Activated CD8-positive, alpha-beta memory T cell treated with anti-CD3 and anti-CD28 coated beads for 48 hours (primary cell): ENCODE measurements at places on chromosomes 11 and 22.

GRCh38 chr22:23219822-23220484 is 39.6 kb downstream of the BCR start:
- DNase-seq, result no peak

- DNase-seq, result no peak
Measured at GRCh38 chr22:19419464-19420178, 11.9 kb downstream of the HIRA start.

- no peak for DNase-seq
Measured at GRCh38 chr11:76891285-76891684, 30.6 kb downstream of the ACER3 start.

- no peak for DNase-seq
Measured at GRCh38 chr22:45470871-45471270, 31.8 kb upstream of the FBLN1 start.

DNA sequence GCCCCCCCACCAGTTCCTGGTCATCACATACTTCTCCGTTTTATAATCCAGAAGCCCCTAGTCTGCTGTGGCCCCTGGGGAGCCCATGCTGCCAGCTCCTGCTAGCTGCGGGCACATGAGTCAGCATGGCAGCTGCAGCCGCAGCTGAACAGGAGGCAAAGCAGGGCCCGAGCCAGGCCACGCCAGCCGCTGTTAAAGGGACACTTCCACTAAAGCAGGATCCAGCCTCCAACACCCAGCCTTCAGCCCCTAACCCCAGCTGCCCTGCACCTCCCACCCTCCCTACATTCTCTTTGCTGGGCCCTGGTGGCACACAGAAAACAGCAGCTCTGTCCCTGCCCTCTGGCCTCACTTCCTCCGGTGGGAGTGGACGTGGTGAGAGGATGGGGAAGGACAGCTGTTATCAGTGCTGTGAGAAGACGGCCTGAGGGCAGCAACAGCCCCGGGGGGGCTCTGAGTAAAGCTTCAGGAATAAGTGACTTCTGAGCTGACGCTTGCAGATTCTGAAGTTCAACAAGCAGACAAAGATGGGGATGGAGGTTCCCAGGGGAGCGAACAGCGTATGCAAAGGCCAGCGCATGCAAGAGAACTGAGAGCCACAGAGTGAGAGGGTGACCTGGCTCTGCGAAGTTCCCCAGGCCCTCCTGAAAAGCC is 688 bp upstream of the LRRC74B start:
- DNase-seq, result no peak

DNA sequence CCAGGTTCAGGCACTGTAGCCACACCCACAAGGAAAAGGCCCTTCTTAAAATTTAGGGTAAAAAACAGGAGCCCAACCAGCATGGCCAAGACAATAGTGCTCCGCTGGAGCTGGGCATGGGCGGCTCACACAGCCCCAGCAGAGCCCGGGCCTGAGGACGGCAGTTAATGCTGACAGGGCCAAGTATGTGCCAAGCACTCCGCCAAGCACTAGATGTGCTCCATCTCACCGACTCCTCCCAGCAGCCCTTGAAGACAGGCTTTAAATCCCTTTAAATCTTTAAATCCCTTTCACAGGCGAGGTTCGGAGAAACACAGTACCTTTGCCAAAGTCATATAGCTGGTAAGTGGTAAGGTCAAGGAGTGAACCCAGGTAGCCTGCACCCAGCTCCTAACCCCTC is 4.8 kb downstream of the ARFGAP2 start:
- no peak for DNase-seq

- DNase-seq, result no peak
Measured at GRCh38 chr11:88626216-88626615, 288.7 kb upstream of the CTSC start.

GRCh38 chr11:28860893-28861292 is 752.7 kb downstream of the METTL15 start:
- no peak for DNase-seq

GRCh38 chr22:45968751-45969413 is 8.1 kb downstream of the WNT7B start:
- DNase-seq, result no peak

DNA sequence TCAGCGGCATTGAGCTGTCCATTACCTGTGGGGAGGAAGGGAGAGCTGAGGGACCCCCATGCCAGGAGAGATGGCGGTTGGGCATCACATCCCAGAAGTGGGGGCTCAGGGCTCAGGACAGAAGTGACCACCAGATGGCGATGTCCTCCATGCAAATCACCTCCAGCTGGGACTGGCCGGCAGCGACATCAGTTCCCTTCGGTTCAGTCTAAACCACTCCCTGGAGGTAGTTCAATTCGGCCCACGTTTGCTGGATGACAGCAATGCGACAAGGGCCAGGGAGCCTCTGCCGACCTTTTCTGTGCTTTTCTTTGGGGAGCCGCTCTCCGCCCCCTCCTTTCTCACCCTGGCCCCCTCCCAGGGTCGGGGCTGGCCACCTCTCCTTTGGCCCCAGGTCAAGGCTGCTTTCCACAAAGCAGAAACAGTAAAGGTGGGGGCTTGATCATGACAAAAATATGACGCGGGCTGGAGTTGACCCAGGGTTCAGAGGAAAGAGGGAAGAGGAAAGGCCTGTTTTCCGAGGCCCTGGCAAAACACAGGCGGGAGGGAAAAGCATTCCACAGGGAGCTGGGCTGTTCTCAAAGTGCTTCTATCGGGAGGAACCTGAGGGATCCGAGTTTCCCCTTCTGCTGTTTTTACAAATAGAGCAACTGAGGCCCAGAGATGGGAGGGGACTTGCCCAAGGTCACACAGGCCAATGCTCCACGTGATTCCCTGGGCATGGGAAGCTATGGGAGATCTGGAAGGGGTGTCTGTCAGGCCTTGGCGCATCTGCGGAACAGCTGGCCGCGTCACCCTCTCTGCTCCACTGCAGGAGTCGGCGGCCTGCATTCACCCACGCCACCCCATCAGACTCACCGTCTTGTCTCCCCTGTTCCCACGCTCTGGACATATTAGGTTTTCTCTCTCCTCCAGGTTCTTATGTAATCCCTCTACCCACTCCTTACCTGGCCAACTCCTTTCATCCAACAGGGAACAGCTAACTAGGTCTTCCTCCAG is 54.7 kb downstream of the FBXO7 start:
- peak; percentile 50 for DNase-seq

GRCh38 chr22:23716811-23717801 is 26.3 kb downstream of the RGL4 start:
- peak; percentile 66 for DNase-seq

GRCh38 chr22:39363751-39364515 is 14.1 kb downstream of the SYNGR1 start:
- DNase-seq, result no peak

DNA sequence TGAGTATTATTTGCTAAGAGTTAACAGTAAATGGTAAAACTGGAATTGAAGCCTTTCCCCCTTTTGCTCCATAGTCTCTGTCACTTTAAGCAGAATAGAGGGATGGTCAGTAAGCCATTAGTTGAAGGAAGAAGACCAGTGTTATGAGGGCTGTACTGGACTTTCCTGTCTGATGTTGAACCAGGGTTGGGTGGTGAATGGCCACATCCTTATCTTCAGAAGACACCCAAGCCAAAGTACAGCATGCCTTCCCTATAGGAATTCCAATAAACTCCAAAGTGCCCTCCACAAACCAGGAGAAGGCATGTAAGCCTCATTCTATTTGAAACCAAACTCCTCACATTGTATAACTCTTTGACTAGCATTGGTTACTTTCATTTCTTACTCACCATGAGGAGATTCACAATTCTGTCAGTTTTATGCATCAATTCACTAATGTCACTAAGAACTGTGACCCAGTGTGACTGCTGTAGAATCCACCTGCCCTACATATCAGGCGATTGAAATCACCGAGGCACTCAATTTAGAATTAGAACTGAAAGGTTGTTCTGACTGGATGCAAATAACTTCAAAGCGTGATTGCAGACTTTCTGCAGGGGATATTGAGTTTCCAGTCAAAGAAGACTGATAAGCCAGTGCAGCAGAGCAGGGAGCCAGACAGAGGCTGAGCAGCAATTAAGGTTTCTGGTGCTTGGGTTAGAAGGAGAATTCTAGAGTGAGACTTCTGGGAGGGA is 107.1 kb upstream of the DDI1 start:
- DNase-seq, result no peak

DNA sequence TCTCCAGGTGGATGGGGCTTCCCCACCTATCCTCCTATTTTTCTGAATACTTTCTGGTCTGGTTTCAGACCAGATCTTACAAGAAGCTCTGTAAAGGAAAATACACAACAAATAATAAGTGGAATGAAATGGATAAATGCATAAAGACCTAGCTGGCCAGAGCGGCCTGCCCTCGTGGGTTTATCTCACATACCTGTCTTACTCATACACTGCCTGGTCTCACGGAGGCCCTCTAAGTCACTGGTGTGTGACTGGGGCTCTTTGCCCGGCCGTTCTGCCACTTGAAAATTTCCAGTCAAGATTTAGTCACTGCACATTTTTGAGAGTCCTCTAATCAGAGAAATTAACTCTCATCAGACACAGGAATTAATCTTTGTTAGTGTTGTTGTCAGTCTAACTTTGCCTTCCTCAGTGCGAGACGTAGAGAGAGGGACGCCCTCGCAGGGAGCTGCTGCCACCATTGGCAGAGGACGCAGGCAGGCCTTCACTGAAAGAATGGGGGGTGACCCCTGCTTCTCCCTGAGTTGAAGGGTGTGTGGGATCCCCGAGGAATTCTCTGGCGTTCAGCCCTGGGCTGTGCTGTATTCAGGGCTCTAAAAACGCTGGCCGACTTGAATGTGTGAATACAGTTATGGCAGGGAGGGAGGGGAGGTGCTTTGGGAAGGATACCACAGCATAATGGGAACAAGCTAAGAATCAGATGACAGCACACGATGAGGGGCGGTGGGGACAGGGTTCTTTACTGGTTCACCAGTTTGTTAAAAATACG is 46.3 kb upstream of the CADM1 start:
- no peak for DNase-seq
